Skin of body (tissue), 3 donors: ENCODE measurements at places on chromosomes 1 and 21. TPM values are rescaled to one million over a fixed set of nuclear protein-coding genes. Genes with fewer than 3 reads are reported as not detected.

The LZIC gene
- total RNA-seq: 36.3 TPM

The S100A7 gene
- 130 TPM for total RNA-seq

The ANGPTL1 gene
- total RNA-seq: 104 TPM

The UBE2U gene
- total RNA-seq: not detected

The SLAMF7 gene
- total RNA-seq: 0.49 TPM

The HRNR gene
- total RNA-seq: not detected

The HSD3B1 gene
- 1.2 TPM for total RNA-seq

The PTPN7 gene
- total RNA-seq: 1.4 TPM

The ATP1A4 gene
- total RNA-seq: not detected

The SIM2 gene
- total RNA-seq: not detected

DNA sequence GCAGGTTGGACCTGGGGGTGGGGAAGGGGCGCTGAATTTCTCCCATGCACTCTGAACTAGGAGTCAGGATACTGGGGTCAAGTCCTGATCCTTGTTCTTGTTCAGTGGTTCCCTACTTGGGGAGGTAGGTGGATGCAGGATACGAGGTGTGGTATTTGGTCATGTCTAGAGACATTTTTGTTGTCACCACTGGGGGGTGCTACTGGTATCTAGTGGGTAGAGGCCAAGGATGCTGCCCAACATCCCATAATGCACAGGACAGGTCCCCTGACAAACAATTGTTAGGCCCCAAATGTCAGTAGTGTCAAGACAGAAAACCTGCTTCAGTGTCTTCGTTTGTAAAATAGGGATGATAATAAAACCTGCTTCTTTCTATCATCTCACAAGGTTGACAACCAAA is 259.0 kb upstream of the FOXD3 start:
- no peak for DNase-seq

- peak; percentile 39 for DNase-seq
Measured at GRCh38 chr1:119865627-119866026, 30.7 kb downstream of the ADAM30 start.

GRCh38 chr1:177082855-177083693 is 81.4 kb downstream of the ASTN1 start:
- DNase-seq: peak; percentile 31

DNA sequence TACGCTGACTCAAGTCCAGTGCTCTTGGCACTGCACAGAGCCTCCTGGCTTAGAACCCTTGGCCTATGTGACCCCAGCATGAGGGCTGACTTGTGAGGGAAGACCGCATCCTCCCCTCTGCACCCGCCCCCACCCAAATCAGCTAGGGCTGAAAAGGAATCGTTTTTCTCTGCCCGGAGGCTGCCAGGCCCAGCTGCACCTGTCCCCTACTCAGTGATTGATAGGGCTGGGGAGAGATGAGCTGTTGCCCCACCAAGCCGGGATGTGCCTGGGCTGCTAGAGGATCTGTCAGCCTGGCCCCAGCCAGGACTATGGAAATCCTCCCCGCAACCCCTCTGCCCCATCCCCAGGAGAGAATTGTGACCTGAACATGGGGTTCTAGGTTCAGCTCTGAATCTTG is 20.6 kb downstream of the MYOG start:
- no peak for DNase-seq

- no peak for DNase-seq
Measured at GRCh38 chr1:235739124-235739523, 89.5 kb upstream of the GNG4 start.

- no peak for DNase-seq
Measured at GRCh38 chr21:17848228-17848627, 29.1 kb upstream of the C21orf91 start.

GRCh38 chr1:234476172-234476571 is 2.8 kb downstream of the TARBP1 start:
- no peak for DNase-seq

GRCh38 chr1:206512851-206513180 is 5.5 kb downstream of the RASSF5 start:
- DNase-seq: no peak

DNA sequence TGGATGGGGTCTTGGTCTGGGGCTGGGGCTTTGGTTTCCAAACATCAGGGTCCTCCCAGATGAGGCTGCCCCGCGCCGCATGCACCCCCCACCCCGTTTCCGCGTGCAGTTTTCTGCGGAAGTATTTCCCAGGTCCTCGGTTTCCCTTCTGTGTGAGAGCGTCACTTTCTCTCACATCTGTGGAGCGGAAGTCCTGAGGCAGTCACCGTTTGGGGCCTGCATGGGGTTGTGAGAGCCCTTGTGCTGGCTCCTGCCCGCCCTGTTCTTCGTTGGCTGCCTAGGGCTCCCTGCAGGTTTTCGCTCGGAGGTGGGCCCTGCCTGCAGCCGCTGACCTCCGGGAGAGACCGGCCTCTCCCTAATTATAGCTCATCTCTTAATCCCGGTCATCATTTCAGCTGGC is 88.0 kb downstream of the GALNT2 start:
- DNase-seq: no peak

GRCh38 chr21:42654913-42655795 is 1.7 kb downstream of the PDE9A start:
- no peak for DNase-seq

GRCh38 chr1:171583591-171584201 is 38.3 kb upstream of the MYOCOS start:
- no peak for DNase-seq

DNA sequence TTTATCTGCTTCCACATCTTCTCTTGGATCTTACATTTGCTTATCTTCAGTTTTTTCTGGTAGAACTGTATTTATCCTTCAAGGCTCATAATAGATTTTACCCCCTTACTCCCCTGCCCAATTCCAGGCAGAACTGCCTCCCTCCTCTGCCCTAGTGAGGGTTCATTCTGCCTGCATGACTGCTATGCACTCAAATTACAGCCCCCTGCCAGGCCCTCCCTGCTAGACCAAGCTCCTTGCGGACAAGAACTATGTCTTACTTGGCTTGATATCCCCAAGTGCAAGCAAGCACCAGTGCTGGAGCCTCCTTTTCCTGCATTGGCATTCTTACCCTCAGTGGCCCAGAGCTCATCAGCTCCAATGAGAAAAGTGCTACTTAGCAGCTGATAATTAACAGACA is 18.1 kb downstream of the MAPKAPK2 start:
- DNase-seq: no peak

- peak; percentile 38 for DNase-seq
Measured at GRCh38 chr1:226692051-226692792, 46.9 kb downstream of the ITPKB start.

GRCh38 chr1:186175588-186175987 is 199.5 kb downstream of the TPR start:
- DNase-seq: no peak

DNA sequence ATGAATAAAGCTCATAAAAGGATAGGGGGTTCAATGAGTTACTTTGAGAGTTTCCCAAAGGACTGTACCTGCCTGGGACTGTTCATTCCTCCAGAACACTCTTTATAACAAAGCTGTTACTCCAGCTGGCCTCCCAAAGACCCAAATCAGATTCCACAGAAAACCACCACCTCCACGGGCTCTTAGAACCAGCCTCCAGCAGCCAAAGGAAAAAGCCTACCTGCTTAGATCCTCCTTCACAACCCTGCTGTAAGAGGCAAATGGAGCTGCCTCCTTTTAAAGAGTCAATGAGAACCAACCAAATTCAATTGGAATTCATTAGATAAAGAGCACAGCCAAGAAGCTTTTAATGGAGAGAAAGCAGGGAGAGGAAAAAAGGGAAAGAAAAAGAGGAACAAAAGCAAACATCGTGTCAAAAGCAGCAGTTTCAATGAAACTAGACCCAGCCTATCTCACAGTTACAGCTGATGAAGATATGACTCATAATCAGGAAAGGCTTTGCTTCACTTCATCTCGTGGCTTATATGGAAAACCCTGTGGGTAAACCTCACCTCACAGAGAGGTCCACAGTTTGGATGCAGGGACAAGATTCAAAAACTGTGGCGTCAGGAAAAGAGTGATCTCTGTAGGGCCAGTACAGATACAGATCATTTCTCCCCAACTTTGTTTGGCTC is 27.8 kb upstream of the FMO4 start:
- DNase-seq: no peak

- peak; percentile 52 for DNase-seq
Measured at GRCh38 chr1:3473381-3473844, 18.9 kb downstream of the ARHGEF16 start.

- DNase-seq: no peak
Measured at GRCh38 chr1:94471271-94471670, 53.1 kb downstream of the ABCD3 start.

DNA sequence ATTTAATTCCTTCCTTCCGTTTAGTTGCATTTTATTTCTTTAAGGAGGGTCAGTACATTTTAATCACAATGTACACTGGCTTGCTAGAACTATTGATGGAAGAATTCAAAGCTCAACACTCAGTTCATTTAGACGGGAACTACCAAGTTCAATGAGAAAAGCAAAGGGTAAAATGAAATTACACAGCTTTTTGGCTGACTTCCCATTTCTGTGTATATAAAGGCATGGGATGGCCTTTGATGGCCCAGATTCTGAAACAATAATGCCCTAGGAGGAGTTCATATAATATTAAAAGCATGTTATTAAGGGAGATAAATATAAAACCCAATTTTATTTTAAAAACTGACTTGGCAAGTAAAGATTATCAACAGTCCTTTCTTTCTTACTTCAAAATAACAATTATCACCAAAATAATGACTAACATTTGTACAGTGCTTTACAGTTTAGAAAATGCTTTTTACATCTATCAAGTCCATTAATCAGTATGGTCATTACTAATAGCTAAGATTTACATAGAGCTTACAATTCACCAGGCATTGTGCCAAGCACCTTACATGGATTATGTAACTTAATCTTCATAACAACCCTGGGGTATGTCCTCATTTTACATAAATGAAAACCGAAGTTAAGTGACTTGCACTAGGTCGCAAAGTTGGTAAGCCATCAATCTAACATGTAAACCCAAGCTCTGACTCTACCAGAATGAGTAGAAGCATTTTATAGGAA is 402.4 kb downstream of the OMA1 start:
- DNase-seq: no peak

- DNase-seq: no peak
Measured at GRCh38 chr1:244974550-244974949, 110.2 kb upstream of the HNRNPU start.

DNA sequence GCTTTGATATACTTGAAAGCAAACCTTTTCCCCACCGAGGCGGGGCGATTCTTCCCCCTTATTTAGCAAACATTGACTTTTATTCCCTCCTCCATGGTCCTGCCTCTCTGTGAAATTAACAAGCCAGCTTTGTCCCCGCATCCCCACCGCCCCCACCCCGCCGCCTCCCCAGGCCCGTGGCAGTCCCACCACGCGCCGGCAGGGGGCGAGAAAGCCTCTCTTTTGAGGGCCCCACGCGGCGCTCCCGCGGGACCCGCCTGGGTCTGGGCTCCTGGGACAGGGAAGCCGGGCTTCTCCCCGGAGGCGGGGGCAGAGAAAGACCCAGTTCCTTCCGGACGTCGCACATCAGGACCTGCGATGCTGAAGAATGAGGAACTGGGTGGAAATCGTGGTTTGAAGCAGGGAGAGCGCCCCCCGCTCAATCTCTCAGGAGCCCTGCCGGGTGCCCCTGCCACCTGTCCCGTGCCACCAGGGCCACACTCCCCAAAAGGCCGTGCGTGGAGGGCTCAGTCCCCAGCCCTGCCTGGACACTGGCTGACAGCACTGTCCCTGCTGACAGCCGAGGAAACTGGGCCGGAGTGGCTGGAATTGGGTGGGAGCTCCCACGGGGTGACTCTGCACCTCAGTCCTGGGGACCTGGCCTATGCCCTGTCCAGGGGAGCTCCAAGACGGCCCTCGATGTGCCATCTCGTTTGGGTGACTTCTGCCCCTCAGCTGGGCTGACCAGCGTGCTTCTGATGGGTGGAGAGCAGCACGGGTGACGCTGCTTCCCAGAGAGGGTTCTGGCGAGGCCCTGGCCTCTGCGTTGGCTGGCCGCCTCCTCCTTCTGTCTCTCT is 8.6 kb upstream of the ACTRT2 start:
- no peak for DNase-seq

- DNase-seq: no peak
Measured at GRCh38 chr1:3732434-3733093, 19.7 kb upstream of the CCDC27 start.

- no peak for DNase-seq
Measured at GRCh38 chr1:21321963-21322680, 31.9 kb upstream of the ECE1 start.

DNA sequence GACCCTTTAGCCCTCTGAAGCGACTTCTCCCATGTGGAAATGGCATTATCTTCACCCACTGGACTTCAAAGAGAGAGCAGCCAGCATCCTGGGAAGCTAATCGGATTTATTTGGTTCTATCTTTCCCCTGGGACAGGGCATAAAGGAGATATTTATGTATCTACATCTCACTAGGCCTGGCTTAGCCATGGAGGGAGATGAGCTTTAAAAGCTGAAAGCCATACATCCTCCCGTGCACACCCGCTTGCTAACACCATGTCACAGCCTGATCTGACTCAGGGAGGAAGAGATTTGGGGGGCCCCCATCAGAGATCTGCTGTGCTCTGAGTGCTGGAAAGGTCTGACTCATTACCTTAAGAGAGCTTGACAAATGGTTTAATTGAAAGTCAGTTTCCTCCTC is 155.9 kb downstream of the PLXNA2 start:
- DNase-seq: no peak

DNA sequence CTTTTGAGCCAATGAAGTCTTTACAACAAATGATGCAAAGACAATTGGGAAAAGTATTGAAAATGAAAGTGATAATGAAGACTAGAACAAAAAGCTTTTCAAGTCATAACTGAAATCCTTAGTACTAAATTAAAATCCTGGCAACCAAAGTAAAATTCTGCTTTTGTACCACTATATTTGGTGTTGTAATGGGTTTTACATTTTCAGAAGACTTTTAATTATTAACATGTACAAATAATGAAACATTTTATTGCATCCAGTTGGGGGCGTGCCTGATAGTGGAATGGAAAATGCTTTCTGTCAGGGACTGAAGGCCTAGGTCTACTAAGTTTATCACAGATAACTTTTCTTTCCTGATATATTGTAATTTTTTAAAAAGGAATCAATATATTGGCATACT is 89.4 kb downstream of the SDCCAG8 start:
- DNase-seq: no peak

- DNase-seq: no peak
Measured at GRCh38 chr1:65995336-65995735, 202.6 kb downstream of the PDE4B start.

- peak; percentile 5 for DNase-seq
Measured at GRCh38 chr1:84163123-84163931, 19.3 kb downstream of the PRKACB start.

DNA sequence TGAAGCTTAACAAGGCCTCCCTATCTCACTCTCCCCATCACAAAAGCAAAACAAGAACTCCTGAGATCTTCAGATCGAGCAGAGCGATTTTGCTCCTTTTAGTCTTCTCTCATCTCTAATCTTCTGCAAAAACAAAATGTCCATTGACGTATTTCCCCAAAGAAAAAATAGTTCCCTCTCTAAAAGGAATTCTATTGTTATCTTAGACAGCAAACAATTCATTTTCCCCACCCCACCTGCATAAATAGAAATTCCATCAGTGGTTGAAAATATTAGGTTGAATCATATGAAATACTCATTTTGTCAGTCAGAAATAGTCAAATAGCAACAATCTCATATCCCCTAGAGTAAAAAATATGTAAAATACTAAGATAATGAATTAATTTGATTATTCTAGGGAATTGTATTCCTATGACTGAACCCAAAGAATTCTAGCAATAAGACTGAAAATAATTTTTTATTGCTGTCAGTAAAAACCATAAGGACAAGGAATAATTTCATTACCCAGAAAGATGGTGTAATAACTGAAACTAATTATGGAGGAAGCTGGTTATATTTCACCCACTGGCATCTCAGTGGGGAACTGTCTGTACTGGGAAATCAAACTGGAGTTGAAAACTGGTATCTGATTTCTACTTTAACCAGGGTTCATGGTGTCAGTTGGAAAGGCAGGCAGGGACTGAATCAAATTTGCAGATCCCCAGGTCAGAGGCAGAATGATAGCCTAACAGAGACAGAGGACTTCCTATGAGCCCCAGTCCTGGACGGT is 51.3 kb downstream of the RHOU start:
- no peak for DNase-seq
